ENCODE measurements at places on chromosomes 4 and X. TPM values are rescaled to one million over a fixed set of nuclear protein-coding genes. Genes with fewer than 3 reads are reported as not detected.
A peak's percentile ranks its signal among the peaks of the same experiment; 100 is the strongest.

The GASK1B gene
- 35.4 TPM for total RNA-seq

The CCNQ gene
- 29.3 TPM for total RNA-seq

The IGFBP7 gene
- 715 TPM for total RNA-seq

The SMIM31 gene
- not detected for total RNA-seq

- DNase-seq: no peak
Measured at GRCh38 chr4:2470791-2471190, 1.9 kb downstream of the RNF4 start.

- DNase-seq: no peak
Measured at GRCh38 chrX:110162867-110163266, 155.0 kb downstream of the AMMECR1 start.

- no peak for DNase-seq
Measured at GRCh38 chrX:150871341-150871811, 27.1 kb downstream of the CD99L2 start.

DNA sequence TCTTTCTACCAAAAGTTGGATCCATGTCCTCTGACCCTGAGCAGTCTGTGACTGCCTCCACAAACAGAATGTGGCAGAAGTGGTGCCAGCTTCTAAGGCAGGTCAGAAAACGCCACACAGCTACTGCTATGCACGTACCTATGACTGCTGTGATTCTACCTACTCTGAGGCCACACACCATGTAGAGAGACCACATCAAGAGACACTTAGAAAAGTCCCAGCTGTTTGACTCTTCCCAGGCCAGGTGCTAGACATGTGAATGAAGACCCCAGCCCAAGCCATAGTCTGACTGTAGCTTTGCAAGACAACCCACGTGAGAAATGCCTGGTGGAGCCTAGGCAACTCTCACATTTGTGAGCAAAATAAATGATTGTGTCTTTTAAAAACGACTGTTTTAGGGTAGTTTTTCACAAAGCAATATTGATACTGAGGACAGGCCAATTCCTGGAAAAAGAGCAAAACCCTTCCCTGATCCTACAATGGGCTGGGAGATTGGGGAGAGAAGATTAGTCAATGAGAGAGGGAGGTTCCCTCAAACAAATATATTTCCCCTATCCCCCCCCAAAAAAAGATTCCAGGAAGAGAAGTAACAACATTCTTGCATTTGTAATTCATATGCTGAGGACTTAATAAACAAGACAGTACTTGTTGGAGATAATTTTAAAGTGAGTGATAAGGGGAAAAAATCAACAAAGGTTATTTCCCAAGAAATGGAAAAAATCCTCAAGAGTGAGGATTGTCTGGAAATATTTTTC is 33.3 kb downstream of the FRYL start:
- no peak for DNase-seq

- DNase-seq: peak; percentile 80
Measured at GRCh38 chr4:173370130-173370476, 651 bp upstream of the SAP30 start.

DNA sequence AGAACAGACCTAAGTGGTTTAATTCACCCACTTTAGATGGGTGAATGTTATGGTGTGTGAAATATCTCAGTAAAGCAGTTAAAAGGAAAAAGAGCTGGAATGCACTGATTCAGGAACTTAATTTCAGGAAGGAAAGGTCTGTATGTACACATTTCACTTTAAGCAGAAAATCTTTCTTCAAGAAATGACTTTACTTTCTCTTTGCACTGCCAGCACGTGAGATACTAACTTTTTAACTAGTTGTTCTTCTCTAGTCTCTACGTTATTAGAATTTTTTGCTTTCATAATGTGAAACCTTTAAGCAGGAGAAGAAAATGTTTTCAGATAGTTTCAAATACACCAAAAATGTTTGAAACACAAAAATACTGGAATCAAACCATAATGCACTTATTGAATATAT is 18.8 kb downstream of the C4orf46 start:
- DNase-seq: peak; percentile 8

GRCh38 chr4:102469806-102470205 is 31.4 kb upstream of the NFKB1 start:
- DNase-seq: no peak

- DNase-seq: no peak
Measured at GRCh38 chr4:119841361-119841760, 212.8 kb upstream of the PDE5A start.

GRCh38 chr4:71698141-71698540 is 85.7 kb downstream of the GC start:
- no peak for DNase-seq
